Uterine smooth muscle cell (primary cell): ENCODE measurements at places on chromosomes 16 and 17. TPM values are rescaled to one million over a fixed set of nuclear protein-coding genes. Genes with fewer than 3 reads are reported as not detected.

The HP gene
- 0.11 TPM in 1 of 2 replicates, not detected in the other for total RNA-seq

The CACNG4 gene
- not detected in 2 replicates for total RNA-seq

The FBF1 gene
- 15.2 and 19.8 TPM in 2 replicates for total RNA-seq

The KCNJ18 gene
- total RNA-seq, result not detected in 2 replicates

The MYH10 gene
- 117 and 142 TPM in 2 replicates for total RNA-seq

The SHCBP1 gene
- total RNA-seq, result 20.4 and 71.8 TPM in 2 replicates

The MT1F gene
- 0.22 TPM in 1 of 2 replicates, not detected in the other for total RNA-seq

The ATP1B2 gene
- total RNA-seq, result not detected in 2 replicates

The PHOSPHO1 gene
- total RNA-seq, result not detected in 2 replicates

The CRYM gene
- total RNA-seq, result 2.2 and 4.4 TPM in 2 replicates

The ITGB4 gene
- total RNA-seq, result under 0.01 and 0.62 TPM in 2 replicates

The OR3A3 gene
- total RNA-seq, result 0.33 TPM in 1 of 2 replicates, not detected in the other

The ABCA6 gene
- 7.9 and 9.7 TPM in 2 replicates for total RNA-seq

The NPIPA7 gene
- total RNA-seq, result 0.75 and 1.2 TPM in 2 replicates

The KRTAP17-1 gene
- total RNA-seq, result 0.12 and 0.33 TPM in 2 replicates

The FBXW10 gene
- total RNA-seq, result under 0.01 and 0.12 TPM in 2 replicates

The GAS7 gene
- 3.0 and 6.5 TPM in 2 replicates for total RNA-seq

The ZC3H7A gene
- total RNA-seq, result 57.5 and 58.3 TPM in 2 replicates

The GP1BA gene
- total RNA-seq, result not detected in 2 replicates

The NACA2 gene
- not detected in 2 replicates for total RNA-seq

The CCL8 gene
- not detected in 2 replicates for total RNA-seq

The CRYBA1 gene
- total RNA-seq, result not detected in 2 replicates

The C17orf107 gene
- total RNA-seq, result 1.5 and 8.2 TPM in 2 replicates

The TMEM98 gene
- 88.8 and 143 TPM in 2 replicates for total RNA-seq

The MSLN gene
- under 0.01 and 0.12 TPM in 2 replicates for total RNA-seq

The SULT1A4 gene
- 1.1 and 1.2 TPM in 2 replicates for total RNA-seq

The UTS2R gene
- total RNA-seq, result not detected in 2 replicates

The MTSS2 gene
- 15.6 and 22.7 TPM in 2 replicates for total RNA-seq

The TLCD3B gene
- total RNA-seq, result 0.22 TPM in 1 of 2 replicates, not detected in the other

The DYNLRB2 gene
- 0.25 TPM in 1 of 2 replicates, not detected in the other for total RNA-seq

The KRT31 gene
- total RNA-seq, result not detected in 2 replicates

The TM4SF5 gene
- total RNA-seq, result not detected in 2 replicates

The KCNJ12 gene
- total RNA-seq, result under 0.01 and 0.37 TPM in 2 replicates

The SMIM36 gene
- total RNA-seq, result not detected in 2 replicates

The ABCC11 gene
- total RNA-seq, result 0.11 and 0.50 TPM in 2 replicates

The CNGB1 gene
- not detected in 2 replicates for total RNA-seq

The KRT33A gene
- total RNA-seq, result not detected in 2 replicates

The SECTM1 gene
- total RNA-seq, result 2.9 and 3.9 TPM in 2 replicates

The ZFPM1 gene
- 0.55 and 1.2 TPM in 2 replicates for total RNA-seq

The WNT3 gene
- total RNA-seq, result 0.62 and 1.00 TPM in 2 replicates

The CCL23 gene
- total RNA-seq, result not detected in 2 replicates

The CCDC43 gene
- total RNA-seq, result 44.4 and 53.2 TPM in 2 replicates
